ENCODE measurements at places on chromosomes 1 and 21.

GRCh38 chr1:212621043-212621948, 12.7 kb downstream of the ATF3 start:
- no peak for DNase-seq

- no peak for DNase-seq
Measured at GRCh38 chr1:169508432-169509338, 22.9 kb upstream of the SLC19A2 start.

- no peak for DNase-seq
Measured at GRCh38 chr1:29783508-29784275, 547.4 kb downstream of the PTPRU start.

- no peak for DNase-seq
Measured at GRCh38 chr1:65255035-65255655, 54.2 kb upstream of the DNAJC6 start.

- DNase-seq = no peak
Measured at GRCh38 chr21:35475762-35476161, 426.7 kb upstream of the RUNX1 start.

DNA sequence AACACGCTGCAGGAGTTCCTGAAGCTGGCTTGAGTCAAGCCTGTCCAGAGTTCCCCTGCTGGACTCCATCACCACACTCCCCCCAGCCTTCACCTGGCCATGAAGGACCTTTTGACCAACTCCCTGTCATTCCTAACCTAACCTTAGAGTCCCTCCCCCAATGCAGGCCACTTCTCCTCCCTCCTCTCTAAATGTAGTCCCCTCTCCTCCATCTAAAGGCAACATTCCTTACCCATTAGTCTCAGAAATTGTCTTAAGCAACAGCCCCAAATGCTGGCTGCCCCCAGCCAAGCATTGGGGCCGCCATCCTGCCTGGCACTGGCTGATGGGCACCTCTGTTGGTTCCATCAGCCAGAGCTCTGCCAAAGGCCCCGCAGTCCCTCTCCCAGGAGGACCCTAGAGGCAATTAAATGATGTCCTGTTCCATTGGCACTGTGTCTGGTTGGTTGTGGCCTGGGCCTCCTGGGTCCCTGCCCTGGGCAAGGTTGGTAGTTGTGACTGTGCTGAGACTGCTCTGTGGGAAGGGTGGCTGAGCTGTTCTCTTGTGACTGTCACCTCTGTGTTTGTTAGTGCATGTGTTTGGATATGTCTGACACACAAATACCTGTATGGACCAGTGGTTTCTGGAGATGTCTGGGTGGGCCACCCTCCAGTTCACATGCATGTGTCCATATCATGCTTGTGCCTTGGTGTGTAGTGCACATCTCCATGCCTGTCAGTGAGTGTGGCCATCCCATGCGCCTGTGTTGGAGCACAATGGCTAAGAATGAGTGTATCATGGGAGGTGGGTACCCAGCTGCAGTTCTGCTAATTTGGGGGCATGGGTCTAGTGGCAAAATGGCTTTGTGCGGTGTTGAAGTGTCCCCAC, 1.4 kb downstream of the SH3BGRL3 start:
- no peak for DNase-seq

DNA sequence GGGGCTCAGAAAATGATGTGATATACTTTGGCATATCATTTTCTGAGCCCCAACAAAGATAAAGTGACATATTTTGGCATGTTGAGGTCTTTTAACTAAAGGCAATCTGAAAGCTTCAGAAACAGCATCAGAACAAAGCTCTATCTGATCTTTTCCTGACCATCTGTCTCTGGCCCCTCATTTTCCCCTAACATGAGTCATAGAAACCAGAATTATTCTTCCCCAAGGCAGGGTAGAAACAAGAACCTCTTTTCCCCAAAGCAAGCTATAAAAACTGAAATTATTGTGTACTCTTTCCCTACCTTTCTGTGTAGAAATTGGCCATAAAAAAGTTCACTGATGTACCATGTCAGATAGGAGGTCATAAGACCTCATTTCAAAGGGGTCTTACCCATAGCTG, 48.7 kb upstream of the PLA2G4A start:
- no peak for DNase-seq

DNA sequence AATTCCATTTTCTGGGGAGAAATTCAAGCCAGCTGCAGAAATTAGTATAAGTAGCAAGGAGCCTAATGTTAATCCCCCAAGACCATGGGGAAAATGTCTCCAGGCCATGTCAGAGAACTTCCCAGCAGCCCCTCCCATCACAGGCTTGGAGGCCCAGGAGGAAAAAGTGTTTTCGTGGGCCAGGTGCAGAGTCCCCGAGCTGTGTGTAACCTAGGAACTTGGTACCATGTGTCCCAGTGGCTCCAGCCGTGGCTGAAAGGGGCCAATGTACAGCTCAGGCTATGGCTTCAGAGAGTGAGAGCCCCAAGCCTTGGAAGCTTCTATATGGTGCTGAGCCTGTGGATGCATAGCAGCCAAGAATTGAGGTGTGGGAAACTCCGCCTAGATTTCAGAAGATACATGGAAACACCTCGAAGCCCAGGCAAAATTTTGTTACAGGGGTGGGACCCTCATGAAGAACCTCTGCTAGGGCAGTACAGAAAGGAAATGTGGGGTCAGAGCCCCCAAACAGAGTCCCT, 286.3 kb downstream of the MATN1 start:
- DNase-seq = no peak

GRCh38 chr1:156664767-156665411, 12.3 kb downstream of the NES start:
- no peak for DNase-seq

All from activated naive CD4-positive, alpha-beta T cell treated with Interleukin-2 at 50 U/mL for 16 hours (primary cell).